ENCODE measurements at places on chromosomes 1 and 21.

GRCh38 chr1:15295696-15296095, 48.7 kb downstream of the FHAD1 start:
- peak overlapping the region; percentile 16 for H3K27ac ChIP-seq
- DNase-seq = no peak
- peaks cover 7% of the 10 kb centered on the region for H3K4me1 ChIP-seq

GRCh38 chr1:150146849-150147542, 2.7 kb upstream of the PLEKHO1 start:
- H3K4me3 ChIP-seq = no peak overlapping the region
- H3K27me3 ChIP-seq = no peaks in the 10 kb centered on the region
- peaks cover 31% of the 10 kb centered on the region for H3K4me1 ChIP-seq
- DNase-seq = no peak

DNA sequence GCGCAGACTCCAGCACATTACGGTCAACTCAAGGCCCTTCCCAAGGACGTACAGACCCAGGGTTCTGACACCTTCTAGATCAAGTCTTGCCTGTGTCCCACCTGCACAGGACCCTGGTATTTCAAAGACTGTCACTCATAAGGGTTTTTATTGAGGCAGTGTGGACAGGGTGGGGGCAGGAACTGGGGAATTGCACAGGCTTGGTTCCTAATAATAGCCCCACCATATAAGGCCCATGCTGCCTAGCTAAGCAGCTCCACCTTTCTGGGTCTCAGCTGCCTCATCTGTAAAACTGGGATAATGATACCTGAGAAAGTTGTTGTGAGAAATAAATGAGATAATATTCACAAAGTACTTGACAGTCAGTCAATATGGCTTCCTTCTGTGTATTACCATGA, 55.3 kb upstream of the PUM1 start:
- H3K4me1 ChIP-seq = peaks cover 31% of the 10 kb centered on the region
- H3K36me3 ChIP-seq = no peaks in the 10 kb centered on the region
- H3K27me3 ChIP-seq = no peaks in the 10 kb centered on the region
- DNase-seq = no peak
- H3K27ac ChIP-seq = peak overlapping the region; percentile 65

DNA sequence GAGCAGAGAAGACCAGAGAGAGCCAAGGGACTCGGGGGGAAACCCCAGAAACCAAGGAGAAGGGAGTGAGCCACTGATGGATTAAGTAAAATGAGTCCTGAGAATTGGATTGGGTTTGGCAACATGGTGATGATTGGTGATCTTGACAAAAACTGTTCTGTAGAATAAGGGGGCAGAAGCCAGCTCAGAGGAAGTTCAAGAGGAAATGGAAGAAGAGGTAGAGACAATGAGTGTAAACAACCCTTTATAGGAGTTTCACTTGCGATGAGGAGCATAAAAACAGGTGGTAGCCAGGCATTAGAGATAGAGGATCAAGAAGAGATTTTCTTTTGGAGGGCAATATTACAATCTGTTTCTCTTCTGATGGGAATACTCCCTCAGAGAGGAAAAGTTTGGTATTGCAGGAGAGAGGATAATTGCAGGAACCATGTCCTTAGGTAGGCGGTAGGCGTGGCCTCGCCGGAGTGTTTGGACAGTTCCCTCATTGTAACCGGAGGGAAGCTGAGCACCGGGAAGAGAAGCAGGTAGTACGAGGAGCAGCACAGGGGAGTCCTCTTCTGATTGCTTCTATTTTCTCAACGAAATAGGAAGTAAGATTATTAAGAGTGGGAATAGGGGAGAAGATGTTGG, 68.4 kb upstream of the TENT5C start:
- peaks cover 21% of the 10 kb centered on the region for H3K4me1 ChIP-seq
- no peak for DNase-seq
- no peaks in the 10 kb centered on the region for H3K36me3 ChIP-seq
- no peaks in the 10 kb centered on the region for H3K27me3 ChIP-seq

- peaks cover 38% of the 10 kb centered on the region for H3K4me1 ChIP-seq
- H3K27me3 ChIP-seq = no peaks in the 10 kb centered on the region
- H3K27ac ChIP-seq = peak overlapping the region; percentile 99
- peak overlapping the region; percentile 88 for H3K4me3 ChIP-seq
- no peaks in the 10 kb centered on the region for H3K36me3 ChIP-seq
These were observed 2.3 kb downstream of the ATP1A1 start for GRCh38 chr1:116375148-116375886.

DNA sequence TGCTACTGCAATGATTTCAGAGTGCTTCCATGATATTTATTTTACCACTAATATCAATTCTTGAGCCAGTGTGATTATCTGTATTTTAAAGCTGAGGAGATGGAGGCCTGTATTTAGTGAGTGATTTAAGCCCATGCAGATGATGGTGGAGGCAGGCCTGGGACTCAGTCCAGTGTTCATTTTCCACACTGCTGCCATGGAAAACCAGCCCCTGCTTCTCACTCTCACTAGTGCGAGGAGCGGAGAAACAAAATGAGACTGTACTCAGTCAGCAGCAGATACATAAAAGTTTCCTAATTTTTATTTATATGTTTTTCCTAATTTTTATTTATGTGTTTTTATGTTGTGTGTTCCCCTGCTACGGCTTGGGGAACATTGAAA, 32.8 kb downstream of the LRRC8B start:
- H3K27ac ChIP-seq = peak overlapping the region; percentile 11
- H3K4me1 ChIP-seq = peaks cover 28% of the 10 kb centered on the region
- DNase-seq = no peak
- no peak overlapping the region for H3K4me3 ChIP-seq

DNA sequence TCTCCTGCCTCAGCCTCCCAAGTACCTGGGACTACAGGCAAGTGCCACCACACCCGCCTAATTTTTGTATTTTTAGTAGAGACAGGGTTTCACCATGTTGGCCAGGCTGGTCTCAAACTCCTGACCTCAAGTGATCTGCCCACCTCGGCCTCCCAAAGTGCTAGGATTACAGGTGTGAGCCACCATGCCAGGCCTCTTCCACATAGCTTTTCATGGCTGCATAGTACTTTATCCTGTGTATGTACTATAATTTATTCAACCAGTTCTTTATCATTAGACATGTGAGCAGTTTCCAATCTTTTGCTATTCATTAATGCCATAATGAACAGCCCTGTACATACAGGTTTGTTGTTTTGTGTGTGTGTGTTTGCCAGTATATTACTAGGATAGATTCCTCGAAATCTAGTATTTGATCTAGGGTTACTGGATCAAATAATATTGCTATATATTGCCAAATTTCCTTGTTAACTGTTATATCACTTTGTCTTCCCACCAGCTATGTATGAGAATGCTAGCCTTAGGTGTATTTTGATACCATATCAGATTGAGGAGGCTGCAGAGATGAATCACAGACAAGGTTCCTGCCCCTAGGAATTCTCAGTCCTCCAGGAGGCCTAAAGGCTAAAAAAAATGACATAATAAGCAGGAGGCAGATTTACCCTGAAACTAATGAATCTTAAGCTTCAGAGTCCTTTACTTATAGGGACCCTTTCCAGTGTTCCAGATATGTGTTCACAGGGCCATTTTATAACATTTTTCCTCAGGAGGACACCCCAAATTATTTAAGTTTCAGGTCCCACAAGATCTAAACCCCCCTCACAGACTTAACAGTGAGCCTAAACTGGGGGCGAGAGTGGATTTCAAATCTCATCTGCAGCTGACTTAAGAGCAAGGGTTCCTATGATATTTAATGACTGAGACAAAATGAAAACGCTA, 2.1 kb upstream of the PDIK1L start:
- no peaks in the 10 kb centered on the region for H3K27me3 ChIP-seq
- no peak for DNase-seq
- no peak overlapping the region for H3K4me3 ChIP-seq
- peak overlapping the region; percentile 99 for H3K27ac ChIP-seq
- H3K4me1 ChIP-seq = peaks cover 13% of the 10 kb centered on the region

DNA sequence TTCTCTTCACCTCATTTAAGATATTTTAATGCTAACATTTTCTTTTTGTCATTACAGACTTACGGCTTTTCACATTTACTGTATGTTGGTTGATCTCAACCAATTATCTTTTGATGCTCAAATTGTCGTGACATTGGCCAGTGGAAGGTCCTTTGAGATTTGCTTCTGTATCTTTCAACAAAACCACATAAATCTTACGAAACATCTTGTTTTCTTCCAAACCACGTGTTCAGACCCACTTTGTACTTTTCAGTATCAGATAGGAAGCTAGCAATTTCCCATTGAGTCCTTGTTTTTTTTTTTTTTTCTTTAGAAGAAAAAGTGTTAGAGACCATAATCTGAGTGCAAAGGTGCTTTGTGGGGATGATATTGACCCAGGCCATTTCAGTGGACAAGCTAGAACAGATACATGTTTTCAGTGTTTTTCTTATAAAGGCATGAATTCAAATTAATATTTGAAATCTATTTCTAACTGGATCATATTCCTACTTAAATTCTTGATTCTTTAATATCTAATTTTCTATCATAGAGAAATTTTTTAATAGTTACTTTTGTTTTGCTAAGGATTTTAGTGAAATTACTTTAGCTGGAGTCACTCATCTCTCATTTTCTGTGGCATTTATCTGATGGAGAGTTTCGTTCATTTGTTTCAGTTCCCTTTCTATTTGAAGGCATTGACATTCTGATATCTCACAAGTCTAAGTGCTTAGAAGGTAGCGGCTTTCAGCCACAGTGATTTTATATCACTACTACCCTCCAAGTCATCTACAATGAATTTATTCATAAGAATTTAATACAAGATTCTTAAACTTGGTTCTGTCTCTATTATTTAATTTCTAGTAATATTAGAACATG, 26.7 kb downstream of the ATG4C start:
- H3K4me3 ChIP-seq = no peak overlapping the region
- H3K36me3 ChIP-seq = no peaks in the 10 kb centered on the region
- H3K27ac ChIP-seq = no peak overlapping the region
- no peak for DNase-seq

- H3K4me1 ChIP-seq = no peaks in the 10 kb centered on the region
- DNase-seq = no peak
- no peaks in the 10 kb centered on the region for H3K27me3 ChIP-seq
These were observed 51.9 kb upstream of the C8B start for GRCh38 chr1:57017717-57018116.

GRCh38 chr1:205920861-205921569, 22.2 kb downstream of the SLC26A9 start:
- no peaks in the 10 kb centered on the region for H3K36me3 ChIP-seq
- H3K4me3 ChIP-seq = no peak overlapping the region
- peaks cover 17% of the 10 kb centered on the region for H3K27me3 ChIP-seq
- no peak for DNase-seq
- H3K4me1 ChIP-seq = no peaks in the 10 kb centered on the region

- no peak for DNase-seq
- no peak overlapping the region for H3K4me3 ChIP-seq
- H3K27me3 ChIP-seq = no peaks in the 10 kb centered on the region
- H3K36me3 ChIP-seq = no peaks in the 10 kb centered on the region
- no peak overlapping the region for H3K27ac ChIP-seq
These were observed 607.0 kb downstream of the NPHP4 start for GRCh38 chr1:5385096-5385799.

GRCh38 chr1:173176246-173176645, 30.9 kb downstream of the TNFSF4 start:
- no peak overlapping the region for H3K27ac ChIP-seq
- no peak overlapping the region for H3K4me3 ChIP-seq
- H3K36me3 ChIP-seq = no peaks in the 10 kb centered on the region
- H3K27me3 ChIP-seq = no peaks in the 10 kb centered on the region
- H3K4me1 ChIP-seq = no peaks in the 10 kb centered on the region

- H3K4me1 ChIP-seq = no peaks in the 10 kb centered on the region
- no peaks in the 10 kb centered on the region for H3K27me3 ChIP-seq
- no peak overlapping the region for H3K4me3 ChIP-seq
These were observed 23.9 kb downstream of the FMO5 start for GRCh38 chr1:147201276-147201675.

DNA sequence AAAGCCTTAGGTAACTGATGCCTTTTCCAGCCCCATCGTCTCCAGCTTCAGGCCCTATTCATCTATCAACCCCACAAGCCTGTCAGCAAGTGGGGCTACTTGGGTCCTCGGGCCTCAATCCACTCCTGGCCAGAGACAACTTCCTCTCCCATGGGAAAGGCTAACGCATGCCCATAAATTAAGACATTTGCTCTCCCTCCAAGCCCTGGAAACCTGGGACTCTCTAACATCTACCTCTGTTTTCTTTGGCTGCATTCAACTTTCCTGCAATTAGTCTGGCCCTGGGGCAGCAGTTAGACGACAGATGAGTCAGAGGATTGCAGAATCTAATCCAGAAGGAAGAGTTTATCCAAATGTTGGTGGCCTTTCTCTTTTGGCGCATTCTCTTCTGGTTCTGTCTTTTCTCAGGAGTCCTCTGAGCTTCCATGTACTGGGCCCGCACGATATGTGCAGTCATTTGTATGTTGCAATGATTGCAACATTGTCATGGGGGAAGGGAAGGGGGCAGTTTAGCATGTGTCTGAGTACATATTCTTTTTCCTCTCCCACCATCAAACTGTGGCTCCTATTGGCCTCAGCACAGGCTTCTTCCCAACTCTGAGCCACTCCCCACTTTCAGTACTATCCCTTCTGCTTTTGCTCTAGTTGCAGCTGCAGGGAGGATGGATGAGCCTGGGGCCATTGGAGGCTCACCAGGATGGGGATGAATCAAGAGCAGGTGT, 54.4 kb downstream of the NAV1 start:
- no peak for DNase-seq
- H3K4me1 ChIP-seq = peaks cover 17% of the 10 kb centered on the region
- peak overlapping the region; percentile 60 for H3K27ac ChIP-seq
- no peaks in the 10 kb centered on the region for H3K27me3 ChIP-seq

- H3K4me3 ChIP-seq = no peak overlapping the region
- H3K27me3 ChIP-seq = no peaks in the 10 kb centered on the region
- H3K4me1 ChIP-seq = peaks cover 8% of the 10 kb centered on the region
- no peak overlapping the region for H3K27ac ChIP-seq
- no peaks in the 10 kb centered on the region for H3K36me3 ChIP-seq
These were observed 9.1 kb upstream of the CREG1 start for GRCh38 chr1:167562702-167563101.

GRCh38 chr1:58778385-58779000, 5.4 kb downstream of the JUN start:
- no peak for DNase-seq
- H3K4me1 ChIP-seq = peaks cover 6% of the 10 kb centered on the region
- H3K36me3 ChIP-seq = peaks cover 10% of the 10 kb centered on the region
- no peak overlapping the region for H3K4me3 ChIP-seq
- no peaks in the 10 kb centered on the region for H3K27me3 ChIP-seq

DNA sequence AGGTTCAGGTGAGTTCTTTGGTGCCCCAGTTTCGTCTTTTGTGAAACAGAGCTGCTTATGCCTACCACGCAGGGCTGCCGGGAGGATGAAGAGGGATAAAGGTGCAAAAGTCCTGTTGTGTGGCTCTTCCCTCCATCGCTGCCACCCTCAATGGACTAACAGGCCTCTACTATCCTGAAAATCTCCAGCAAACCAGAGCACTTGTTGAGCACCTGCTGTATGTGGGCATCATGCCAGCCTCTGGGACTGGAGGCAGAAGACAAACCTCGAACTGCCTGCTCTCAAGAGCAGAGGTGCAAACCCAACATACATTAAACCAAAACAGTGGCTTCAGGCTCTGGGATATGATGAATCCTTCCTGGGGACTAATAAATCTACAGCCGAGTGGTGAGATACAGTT, 174.1 kb downstream of the ACTL8 start:
- no peak for DNase-seq
- H3K27me3 ChIP-seq = peaks cover 86% of the 10 kb centered on the region
- H3K4me3 ChIP-seq = no peak overlapping the region
- no peak overlapping the region for H3K27ac ChIP-seq
- no peaks in the 10 kb centered on the region for H3K36me3 ChIP-seq
